HuH-7 (cell line): ENCODE measurements at places on chromosomes 13 and 19.

DNA sequence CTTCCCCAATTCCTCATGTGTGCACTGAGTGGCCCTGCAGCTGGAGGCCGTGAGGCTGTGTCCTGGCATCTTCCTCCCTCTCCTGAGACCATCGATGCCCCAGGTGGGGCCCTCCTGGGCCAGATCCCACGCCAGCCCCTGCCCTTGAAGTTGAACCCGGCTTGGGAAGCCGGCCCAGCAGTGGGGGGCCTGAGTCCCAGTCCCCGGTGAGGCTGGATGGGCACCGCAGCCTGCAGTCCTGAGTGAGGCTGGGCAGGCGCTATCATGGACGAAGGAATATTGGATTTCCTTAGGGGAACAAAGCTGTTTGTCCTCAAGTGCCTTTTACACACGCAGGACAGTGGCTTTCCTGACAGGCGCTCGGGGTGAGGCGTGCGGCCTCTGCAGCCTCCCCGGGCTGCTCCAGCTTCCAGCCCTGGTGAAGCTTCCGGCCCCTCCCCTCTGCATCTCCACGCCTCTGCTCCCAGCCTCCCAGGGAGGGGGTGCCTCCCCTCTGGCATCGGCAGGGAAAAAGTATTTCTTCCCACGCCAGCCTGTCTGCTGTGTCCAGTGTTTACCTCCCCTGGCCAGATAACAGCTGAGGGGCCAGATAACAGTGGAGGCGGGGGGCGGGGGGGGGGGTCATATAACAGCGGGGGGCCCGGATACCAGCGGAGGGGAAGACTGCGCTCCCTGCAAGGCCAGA, 159.5 kb downstream of the KDM4B start:
- no peak for DNase-seq

- DNase-seq, result no peak
Observed at GRCh38 chr13:51235756-51236490, 13.7 kb downstream of the FAM124A start.

DNA sequence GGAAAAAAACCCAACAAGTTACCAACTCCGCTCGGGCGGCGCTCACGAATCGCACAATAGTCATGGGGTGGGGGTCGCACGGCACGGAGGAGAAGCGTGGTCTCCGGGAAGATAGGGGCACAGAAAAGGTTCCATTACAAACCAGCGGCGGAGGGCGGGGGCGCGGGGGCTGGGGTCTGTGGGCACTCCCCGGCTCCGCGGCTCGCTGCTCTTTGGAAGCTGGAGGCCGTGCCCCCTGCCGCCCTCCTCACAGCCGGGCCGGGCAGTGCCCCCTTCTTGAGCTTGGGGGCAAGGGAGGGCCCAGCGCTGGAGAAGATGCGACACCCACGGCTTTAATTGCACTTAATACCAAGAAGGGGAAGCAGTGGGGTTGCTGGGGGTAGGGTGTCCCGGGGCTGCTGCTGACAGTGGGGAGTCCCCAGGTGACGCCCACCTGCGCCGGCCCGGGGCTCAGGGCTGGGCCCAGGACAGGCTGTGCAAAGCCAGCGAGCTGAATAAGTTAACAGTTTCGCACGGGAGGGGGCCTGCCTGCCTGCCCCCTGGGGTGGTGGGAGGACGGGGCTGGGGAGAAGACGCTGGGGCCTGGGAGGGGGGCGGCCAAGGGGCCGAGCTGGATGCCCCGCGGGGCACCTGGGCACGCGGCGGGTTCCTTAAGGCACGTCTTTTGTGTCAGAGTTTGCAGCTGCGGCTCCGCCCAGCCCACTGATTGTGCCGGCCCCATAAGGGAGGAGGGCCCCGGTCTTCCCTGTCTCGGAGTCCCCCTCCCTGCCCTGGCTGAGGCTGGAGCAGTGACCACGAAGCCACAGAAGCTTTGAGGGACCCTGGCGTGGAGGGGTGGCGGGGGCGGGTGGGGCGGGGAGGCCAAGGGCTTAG, 9.8 kb downstream of the DCAF15 start:
- DNase-seq, result no peak

DNA sequence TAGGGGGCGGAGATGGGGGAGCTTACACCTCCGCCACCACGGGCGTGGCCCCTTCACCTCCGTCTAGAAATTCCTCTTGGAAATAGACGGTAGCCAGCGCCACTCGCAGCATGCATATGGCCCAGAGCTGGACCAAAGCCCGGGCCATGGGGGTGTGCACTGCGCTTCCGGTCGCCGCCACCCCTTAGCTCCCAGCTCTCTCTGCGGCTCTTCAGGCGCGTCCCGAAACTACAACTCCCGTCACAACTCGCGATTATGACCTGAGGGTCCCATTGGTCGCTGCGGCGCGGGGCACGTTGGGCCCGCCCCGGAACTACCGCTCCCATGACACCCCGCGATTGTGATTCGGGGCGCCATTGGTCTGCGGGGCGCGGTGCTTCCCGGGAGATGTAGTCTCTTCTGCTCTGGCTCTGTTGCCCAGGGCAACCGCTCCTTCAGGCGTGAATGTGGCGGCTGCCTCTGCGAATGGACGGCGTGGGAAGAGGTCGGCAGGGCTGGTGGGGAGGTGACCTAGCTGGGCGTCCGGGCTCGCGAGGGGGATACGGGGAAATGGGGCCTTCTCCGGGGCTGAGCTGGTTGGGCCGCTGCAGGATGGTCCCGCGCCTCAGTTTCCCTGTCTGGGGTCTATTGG, at the start of the genes C19orf44 and CALR3:
TSS of gene C19orf44 (plus strand) at position 413 of the 631 bp plus-strand sequence. CDS start 4,399 bp downstream, outside the sequence.
TSS of gene CALR3 (minus strand) at position 186 of the 631 bp plus-strand sequence. CDS start at position 148, 38 bp downstream.
- peak; percentile 83 for DNase-seq

DNA sequence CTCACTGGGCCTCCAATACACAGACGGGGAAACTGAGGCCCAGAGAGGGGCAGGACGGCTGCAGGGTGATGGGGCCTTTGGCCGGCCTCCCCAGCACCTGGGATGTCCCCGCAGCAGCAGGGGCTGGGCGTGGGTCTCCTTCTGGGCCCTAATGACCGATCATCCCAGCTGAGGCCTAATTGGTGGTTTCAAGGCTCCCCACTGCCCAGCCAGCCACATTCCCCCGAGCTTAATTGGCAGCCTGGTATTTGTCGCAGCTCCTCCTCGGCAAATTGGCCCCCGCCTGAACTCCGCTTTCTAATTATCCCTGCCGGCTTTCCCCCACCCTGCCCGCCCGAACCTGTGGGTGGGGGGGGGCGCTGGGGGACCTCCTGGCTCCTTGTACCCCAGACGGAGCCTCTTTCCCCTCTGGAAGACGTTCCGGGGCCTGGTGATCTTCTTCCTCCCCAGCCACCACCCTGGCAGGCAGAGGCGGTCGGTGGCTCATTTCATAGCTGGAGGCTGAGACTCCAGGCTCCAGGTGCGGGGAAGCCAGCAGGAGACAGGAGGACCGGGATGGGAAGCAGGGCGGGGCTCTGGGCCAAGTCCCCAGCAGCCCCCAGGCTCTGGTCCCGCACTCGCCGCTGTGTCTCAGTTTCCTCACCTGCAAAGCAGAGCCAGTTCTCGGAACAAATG, 27.2 kb upstream of the WDR18 start:
- DNase-seq, result no peak

- DNase-seq, result peak; percentile 74
Observed at GRCh38 chr19:42176990-42177685, 40.3 kb downstream of the DEDD2 start.

GRCh38 chr19:53868892-53869804, 1.5 kb downstream of the MYADM start:
- DNase-seq, result peak; percentile 95

GRCh38 chr13:37313372-37313771, 207.9 kb upstream of the CSNK1A1L start:
- DNase-seq, result no peak
